Fibroblast of the aortic adventitia (primary cell): ENCODE measurements at places on chromosomes 2 and 18.

DNA sequence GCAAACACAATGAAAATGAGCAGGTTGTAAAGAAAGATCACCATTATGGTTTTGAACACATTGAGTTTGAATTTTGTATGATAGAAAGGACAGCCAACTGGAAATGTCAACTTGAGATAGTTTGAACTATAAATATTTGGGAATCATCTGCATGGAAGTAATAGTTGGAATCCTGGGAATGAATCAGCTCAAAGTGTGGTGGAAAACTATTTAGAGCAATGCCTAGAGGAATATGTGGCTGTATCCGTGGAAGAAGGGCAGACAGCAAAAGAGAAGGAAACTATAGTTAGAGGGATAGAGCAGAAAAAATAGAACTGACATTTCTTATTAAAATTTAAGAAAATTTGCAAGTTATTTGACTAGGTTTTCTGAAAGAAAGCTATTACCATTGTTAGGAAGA lies 112.5 kb upstream of the OTX1 start:
- DNase-seq, result no peak

DNA sequence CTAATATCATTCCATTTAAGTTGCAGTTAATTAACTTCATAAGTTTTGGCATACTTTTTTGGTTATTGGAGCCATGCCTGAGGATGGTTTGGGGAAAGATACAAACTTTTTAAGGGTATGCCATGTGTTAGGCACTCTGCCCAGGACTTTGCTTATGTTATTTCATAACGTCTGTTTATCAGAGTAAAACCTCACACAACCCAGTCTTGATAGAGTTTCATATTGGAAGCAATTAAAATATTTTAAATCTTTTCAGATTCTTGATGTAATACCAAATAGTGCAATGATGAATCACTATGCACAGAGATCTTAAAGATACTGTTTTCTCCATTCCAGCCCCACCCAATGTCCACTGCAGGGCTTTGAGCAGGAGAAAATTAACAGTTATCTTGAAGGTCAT lies 529.1 kb upstream of the HNMT start:
- DNase-seq, result no peak

- no peak for DNase-seq
Measured at GRCh38 chr2:17587469-17587868, 47.0 kb downstream of the VSNL1 start.

DNA sequence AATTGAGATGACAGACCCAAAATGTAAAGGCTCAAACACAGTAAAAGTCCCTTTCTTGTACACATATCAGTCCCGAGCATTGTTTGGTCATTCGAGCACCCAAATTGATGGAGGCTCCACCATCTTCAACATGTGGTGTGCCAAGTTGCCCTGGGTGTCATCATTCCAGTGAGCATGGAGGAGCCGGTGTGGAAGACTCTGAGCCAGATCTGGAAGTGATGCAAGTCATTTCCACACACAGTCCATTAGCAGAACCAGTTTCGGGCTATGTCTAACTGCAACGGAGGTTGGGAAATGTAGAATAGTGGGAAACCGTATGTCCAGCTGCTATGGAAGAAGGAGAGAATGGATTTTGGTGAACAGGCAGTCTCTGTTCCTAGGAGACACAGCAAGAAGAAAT lies 40.9 kb upstream of the BZW1 start:
- peak; percentile 76 for DNase-seq

DNA sequence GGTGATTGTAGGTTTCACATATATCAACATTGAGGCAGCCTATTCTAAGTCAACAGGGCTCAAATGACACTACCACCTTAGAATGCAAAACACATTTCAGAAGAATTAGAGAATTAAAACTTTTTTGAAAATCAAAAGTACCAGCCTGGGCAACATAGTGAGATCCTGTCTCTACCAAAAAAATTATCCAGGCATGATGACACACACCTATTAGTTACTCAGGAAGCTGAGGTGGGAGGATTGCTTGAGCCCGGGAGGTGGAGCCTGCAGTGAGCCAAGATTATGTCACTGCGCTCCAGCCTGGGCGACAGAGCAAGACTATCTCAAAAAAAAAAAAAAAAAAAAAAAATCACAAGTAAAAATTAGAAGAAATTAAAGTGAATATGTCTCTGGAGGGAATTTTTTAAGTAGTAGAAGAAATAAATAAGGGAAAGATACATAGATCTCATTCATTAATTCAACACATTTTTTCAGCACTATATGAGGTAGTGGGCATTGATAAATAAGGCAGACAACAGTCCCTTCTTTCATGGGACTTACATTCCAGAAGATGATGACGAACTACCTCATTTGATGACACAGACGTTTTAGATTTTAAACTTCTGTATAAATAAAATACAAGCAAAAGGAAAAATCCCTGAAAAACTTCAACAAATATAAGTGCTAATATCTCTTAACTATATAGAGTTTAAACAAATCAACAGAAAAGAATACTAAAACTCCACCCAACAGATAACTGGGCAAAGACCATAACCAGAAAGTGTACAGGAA lies 42.3 kb downstream of the STPG4 start:
- no peak for DNase-seq

- DNase-seq, result peak; percentile 26
Measured at GRCh38 chr18:69401226-69401971, 711 bp downstream of the DOK6 start.

DNA sequence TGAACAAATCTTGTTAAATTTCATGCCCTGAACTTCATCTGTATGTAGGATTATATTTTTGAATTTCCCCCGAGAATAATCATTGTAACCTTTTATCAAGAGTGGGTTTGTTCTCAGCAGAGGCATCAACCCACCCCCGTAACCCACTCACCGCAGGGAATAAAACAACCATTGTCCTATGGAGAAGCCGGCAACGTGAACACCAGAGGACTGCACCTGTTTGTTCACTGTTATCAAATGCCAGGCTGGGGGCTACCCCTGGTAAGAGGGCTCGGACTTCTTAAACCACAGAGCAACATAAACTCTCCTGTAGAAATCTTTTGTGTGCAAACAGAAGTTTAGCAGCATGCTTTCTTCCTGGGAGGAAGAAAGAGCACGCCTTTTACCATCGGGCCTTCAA lies 610.4 kb downstream of the ERBB4 start:
- no peak for DNase-seq

DNA sequence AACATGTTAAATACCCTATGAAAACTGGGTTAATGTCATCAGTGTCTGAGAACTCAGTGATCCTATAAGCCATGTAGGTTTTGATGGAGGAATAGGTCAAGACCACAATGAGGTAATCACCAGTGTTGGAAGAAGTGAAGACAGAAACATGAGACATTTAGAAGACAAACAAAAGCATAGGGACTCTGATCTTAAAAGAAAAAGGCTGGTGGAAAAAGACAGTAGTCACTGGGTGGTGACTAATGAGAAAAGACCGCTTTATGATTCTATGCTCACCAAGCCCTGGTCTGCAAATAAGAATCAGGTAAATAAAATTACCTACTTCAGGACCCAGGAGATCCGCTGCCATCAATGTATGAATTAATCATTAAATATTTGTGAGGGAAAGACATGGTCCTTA lies 271.9 kb downstream of the GPD2 start:
- DNase-seq, result no peak

DNA sequence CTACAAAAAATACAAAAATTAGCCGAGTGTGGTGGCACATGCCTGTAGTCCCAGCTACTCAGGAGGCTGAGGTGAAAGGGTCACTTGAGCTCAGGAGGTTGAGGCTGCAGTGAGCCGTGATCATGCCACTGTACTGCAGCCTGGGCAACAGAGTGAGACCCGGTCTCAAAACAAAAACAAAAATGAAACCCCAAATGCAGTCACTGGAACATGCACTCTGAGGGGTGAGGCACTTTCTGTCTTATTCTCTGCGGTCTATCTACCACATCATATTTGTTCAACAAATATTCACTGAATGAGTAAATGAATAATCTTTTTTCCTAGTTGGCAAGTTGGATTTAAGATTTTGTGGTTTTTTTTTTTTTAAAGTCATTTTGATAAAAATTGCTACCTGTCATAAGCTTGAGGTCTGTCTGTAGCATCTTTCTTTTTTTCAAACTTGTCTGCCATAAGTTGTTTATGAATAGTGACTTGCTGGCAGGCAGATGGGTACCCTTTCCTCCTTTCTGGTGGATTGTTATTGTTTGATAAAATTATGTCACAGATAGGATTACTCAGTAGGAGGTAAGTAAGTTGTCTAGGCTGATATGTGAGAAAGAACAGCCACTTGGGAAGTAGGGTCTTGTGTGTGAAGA lies 11.8 kb downstream of the CHRNA1 start:
- DNase-seq, result peak; percentile 7

DNA sequence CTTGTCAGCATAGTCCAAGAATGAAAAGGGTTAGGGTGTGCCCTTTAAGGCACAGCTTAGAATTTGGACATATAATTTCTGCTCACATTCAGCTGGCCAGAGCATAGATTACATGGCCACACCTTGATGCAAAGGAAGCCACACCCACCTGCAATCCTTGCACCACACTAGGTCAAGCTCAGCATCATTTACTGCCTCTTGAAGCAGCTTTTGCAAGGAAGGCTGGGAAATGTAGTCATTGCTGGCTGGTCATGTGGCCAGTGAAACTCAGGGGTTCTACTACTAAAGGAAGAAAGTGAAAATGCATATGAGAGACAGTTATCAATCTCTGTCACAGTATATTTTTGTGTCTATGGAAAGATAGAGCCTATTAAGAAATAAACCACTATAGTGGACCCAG lies 159.3 kb downstream of the GFPT1 start:
- no peak for DNase-seq

- peak; percentile 46 for DNase-seq
Measured at GRCh38 chr18:63147973-63148372, 171.6 kb downstream of the BCL2 start.

- DNase-seq, result no peak
Measured at GRCh38 chr18:6679201-6679600, 50.3 kb upstream of the ARHGAP28 start.

DNA sequence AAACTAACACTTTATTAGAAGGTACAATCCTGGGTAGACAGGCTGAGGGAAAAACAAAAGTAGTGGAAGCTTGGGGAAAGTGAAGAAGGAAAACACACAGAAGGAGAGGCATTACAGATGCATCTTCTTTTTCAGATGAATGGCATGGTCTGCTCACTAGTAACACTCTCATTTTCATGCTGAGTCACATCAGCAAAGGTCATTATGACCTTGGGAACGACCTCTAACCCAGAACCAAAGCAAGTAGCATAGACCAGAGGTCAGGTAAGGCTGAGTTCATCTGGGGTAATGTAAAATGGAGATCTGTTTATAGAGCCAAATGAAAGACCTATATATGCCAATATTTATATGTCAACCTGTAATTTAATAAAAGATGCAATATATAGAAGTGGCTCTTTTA lies 294.4 kb upstream of the LRRTM4 start:
- DNase-seq, result no peak

- peak; percentile 86 for DNase-seq
Measured at GRCh38 chr2:15560988-15561573, at the start of gene NBAS. Gene NBAS (minus strand): TSS chr2:15561334. CDS start chr2:15561304, 30 bp downstream.

- DNase-seq, result no peak
Measured at GRCh38 chr2:102979429-102979828, 217.6 kb downstream of the TMEM182 start.

DNA sequence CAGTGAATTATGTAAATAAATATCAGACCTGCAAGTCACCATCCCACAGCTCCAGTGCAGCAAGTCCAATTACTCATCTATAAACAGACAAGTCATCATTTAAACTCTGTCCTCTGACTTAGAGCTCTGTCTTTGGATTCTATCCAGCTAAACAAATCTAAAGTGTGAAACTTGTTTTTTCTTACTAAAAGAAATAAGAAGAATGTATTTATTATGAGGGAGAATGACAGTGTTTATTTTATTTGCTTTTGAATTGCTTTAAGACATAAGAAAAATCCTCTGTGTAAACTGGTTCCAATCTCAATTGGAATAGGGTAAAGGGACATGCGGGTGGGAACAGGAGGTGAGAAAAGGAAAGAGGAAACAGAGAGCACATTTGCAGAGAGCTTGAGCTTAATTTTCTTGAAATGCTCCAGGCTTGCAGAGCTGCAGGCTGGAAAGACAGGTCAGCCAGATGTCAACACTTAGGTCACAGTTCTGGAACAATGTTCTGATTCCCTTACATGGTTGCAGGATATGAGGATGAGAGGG lies 355.8 kb downstream of the MEIS1 start:
- DNase-seq, result peak; percentile 59

DNA sequence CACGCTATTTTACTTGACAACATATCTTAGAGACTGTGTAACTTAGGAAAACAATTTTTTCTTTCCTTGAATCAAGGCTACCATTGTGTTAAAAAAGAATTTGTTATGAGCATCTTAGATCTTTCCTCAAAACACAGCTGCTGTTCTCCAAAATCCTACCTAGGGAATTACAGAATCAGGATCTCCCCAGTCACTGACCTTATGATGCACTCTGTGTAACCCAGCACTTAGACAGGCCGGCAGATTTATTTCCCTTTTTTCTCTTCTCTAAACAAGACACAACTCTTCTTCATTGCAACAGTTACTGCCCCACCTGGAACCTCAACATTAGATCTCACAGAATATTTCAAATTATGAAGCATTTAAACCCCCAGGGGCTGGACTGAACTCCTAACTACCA lies 13.5 kb upstream of the C2orf15 start:
- no peak for DNase-seq

DNA sequence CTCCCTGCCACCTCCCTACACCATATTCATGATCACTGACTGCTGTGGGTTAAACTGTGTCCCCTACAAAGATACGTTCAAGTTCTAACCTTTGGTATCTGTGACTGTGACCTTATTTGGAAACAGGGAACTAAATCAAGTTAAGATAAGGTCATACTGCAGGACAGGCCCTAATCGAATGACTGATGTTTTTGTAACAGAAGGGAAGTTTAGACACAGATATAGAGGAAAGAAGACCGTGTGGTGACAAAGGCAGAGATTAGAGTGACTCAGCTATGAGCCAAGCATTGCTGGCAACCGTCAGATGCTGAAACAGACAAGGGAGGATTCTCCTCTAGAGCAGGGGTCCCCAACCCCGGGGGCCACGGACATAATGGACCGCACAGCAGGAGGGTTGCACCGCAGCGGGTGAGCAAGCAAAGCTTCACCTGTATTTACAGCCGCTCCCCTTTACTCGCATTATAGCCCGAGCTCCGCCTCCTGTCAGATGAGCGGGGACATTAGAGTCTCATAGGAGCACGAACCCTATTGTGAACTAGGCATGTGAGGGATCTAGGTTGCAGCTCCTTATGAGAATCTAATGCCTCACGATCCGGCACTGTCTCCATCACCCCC lies 28.9 kb upstream of the RNF152 start:
- DNase-seq, result no peak

DNA sequence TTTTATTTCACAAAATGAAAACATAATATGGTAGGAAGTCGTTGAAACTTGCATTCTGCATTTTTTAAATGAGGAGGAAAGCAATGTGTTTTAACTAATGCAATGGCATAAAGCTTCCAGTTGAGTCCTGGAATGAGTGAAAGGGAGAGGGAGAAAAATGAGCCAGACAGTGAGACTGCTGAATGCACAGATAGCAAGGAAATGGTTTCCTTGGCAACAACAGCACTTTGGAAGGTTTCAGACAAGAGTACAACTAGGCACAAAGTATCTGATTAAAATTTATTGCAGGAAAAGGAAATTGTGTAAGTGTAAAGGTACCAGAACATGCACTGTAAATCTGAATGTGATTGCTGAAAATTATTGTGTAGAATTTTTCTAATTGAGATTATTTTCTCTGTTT lies 320.1 kb upstream of the KYNU start:
- no peak for DNase-seq

GRCh38 chr2:179049546-179050311 lies at the start of gene CCDC141:
Gene CCDC141 (minus strand): TSS chr2:179050137. CDS start chr2:179049941, 196 bp downstream.
- DNase-seq, result peak; percentile 22
